ENCODE measurements at places on chromosomes 7 and 10. TPM values are rescaled to one million over a fixed set of nuclear protein-coding genes. Genes with fewer than 3 reads are reported as not detected.

GRCh38 chr10:71810048-71810750 lies 36.9 kb upstream of the VSIR start:
- DNase-seq = no peak

DNA sequence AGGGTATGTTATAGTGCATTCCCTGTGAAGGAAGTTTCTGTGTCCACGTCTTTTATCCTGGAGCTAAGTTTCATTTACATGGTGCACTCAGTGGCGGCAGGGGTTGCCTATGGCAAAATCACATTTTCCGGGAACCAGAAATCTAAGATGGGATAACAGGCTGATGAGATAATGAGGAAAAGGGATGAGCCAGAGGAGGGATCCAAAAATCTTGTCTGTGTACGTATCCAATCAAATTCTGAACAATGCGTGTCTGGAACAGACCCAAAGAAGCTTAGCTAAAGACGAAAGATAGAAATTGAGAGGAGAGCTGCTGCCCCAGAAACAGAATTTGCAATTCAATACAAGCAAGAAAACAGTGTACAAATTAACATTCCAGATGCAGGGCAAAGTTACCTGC lies 16.1 kb downstream of the LANCL2 start:
- no peak for DNase-seq

Gene LBX1
- total RNA-seq = not detected

DNA sequence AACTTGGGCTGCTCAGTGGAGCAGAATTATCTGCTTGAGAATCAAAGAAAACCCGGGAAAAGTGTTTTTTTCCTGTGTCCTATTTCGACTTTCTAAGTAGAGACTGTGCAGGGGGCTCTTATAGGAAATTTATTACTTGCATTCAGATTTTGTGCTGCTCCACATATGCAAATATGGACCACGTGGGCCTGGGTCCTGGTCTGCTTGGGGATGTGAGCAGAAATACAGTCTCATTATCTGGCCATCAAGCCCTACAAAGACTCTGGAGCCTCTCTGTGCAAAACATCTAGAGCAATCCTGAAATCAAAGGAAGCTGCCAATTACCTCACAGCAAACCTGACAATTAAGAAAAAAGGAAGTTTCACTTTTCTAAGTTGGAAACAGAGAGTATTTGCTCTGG lies 216.9 kb downstream of the LRMDA start:
- no peak for DNase-seq

DNA sequence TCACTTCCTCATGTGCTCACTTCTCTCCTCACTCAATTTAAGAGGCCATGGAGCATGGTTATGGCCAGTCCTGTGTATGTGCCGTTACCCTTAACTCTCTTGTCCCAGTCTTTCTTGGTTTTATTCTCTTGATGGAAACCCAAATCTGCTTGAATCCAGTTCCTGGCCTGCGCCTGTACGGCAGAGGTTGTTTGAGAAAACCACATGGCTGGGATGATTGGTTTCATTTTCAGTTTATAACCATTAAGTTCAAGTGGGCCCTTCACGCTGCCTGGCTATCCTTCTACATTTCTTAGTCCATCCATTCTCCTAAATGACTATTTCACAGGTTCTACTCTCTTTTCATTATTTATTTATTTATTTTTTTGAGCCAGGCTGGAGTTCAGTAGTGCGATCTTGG lies 1.6 kb upstream of the ZNF239 start:
- no peak for DNase-seq

GRCh38 chr10:90526721-90527120 lies 331.1 kb downstream of the HTR7 start:
- no peak for DNase-seq

Gene SERPINE1
- 1.6 TPM for total RNA-seq

DNA sequence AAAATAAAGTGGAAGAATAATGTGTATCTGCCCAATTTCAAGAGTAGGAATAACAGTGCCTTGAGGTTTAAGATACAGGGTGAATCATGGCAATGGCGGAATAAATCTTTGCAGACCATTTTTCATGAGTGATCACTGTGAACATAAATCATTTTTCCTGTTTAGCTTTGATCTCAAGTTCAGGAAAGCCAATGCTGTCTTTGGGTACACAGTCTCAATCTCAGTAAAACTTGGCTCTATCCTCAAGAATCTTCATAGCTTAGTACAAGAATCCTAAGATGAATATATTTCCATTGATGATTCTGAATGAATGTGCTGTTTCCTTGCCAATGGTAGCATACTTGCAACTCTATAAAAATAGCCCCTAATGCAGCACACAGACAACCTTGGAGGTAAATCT lies 6.8 kb downstream of the NAMPT start:
- no peak for DNase-seq

Gene PRKG1
- total RNA-seq = 28.2 TPM

All from Right ventricle myocardium superior (tissue), 1 donor.